ENCODE measurements at places on chromosomes 1 and 21.

DNA sequence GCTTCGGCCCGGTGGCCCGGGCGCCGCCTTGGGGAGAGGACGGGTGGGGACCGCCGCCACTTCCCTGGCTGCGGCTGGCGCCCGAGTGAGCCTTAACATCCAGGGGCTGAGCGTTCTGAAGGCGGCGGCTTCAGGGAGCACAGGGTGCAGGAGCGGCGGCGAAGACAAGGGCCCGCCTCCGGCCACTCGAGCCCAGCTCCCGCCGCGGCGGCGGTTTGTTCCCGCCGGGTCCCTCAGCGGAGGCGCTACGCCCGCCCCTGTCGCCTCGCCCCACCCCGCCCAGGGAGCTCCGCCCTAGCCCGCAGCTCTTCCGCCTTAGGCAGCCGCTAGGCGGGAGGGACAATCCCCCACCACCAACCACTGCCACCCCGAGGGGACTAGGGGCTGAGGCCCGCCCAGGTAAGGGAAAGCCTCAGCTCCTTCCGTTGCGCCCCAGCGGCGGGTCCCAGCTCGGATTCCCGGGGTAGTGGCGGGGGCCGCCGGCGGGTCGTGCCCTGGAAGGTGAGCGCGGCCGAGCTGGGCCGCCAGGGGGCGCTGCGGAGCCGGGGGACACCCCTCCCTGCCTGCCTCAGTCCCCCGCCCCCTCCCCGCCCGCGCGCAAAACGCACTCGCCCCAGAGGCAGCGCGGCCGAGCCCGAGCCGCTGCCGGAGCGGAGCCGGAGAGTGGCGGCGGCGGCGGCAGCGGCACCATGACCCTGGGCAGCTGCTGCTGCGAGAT lies at the start of gene FOXD2:
TSS of gene FOXD2 (plus strand) at position 598 of the 718 bp plus-strand sequence. CDS start at position 690, 92 bp downstream.
- DNase-seq: peak; percentile 83

DNA sequence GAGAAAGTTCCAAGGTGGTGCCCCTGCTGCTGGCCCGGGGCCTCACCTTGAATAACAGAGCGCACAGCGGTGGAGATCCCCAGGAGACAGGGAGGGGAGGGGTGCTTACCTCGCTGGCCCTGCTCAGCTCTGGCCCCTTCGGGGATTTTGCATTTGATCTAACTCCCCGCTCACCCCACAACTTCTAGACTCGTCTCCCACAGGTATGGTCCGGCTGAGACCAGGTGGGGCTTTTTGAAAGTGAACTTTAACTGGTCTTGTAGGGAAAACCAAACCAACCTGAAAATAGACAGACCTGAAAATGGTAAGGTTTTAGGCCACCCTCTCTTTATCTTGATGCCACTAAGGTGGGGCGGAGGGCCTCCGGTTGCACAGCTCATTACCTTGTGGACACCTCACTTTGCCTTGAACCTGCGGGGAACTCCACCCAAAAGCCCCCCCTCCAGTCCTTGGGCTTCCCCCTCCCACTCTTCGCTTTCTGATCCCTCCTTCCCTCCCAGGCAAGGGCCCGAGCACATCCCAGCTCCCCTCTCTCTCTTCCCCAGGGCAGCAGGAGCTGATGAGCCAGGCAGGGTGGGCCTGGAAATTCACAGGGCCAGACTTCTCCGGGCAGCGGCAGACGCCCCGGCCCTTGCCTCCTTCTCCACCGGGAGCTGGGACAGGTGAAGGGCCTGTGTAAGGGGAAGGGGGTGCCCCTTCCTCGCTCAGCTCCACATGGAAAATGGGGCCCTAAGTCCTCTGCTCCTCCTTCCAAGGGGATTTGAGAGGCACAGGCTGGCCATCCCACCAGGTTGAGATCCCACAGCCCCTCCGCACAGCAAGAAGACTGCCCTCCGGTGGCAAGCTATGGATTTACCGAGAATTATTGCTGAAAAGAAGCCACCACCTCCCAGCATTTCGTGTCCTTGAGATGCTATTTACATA lies 16.1 kb downstream of the TNFRSF8 start:
- DNase-seq: peak; percentile 61

GRCh38 chr1:219293410-219293809 lies 119.7 kb downstream of the LYPLAL1 start:
- no peak for DNase-seq

- DNase-seq: peak; percentile 22
Measured at GRCh38 chr1:193355178-193355577, 168.8 kb upstream of the B3GALT2 start.

- no peak for DNase-seq
Measured at GRCh38 chr1:183191833-183192232, 5.8 kb downstream of the LAMC2 start.

GRCh38 chr1:183871601-183872000 lies 66.7 kb downstream of the RGL1 start:
- DNase-seq: no peak

DNA sequence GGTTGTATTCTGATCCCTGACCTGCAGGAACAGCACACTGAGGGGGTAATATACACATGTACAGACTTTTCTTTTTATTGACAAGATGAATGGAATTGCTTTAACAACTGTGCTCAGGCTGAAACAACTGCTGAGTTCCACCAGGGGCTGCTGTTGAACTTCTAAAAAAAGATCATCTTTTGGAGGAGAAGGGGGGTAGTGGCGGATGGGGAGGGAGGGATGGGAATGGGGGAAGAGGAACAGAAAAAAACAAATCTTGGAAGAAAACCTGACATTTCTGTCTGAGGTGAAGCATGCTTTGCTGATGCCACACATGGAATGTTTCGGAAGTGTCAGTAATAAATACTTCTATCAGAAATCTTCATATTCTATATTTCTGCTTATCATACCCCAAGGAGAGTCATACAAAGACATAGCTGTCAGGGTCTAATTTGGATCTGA lies 75.0 kb downstream of the RWDD3 start:
- peak; percentile 41 for DNase-seq

DNA sequence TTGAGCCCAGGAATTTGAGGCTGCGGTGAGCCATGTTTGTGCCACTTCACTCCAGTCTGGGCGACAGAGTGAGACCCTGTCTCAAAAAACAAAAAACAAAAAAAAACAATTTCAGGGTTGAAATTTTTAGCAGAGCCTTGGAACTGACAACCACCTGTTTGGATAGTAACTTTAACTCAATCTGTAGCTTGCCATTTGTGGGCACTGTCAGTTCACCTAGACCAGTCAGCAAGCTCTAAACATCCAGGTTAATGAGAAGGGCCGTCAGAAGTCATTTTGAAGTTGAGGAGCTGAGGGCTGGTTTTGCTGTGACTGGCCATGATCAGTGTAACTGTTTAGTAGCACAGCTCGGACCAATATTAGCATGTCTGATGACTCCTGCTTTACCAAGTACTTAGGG lies 8.4 kb downstream of the TRAPPC10 start:
- no peak for DNase-seq

DNA sequence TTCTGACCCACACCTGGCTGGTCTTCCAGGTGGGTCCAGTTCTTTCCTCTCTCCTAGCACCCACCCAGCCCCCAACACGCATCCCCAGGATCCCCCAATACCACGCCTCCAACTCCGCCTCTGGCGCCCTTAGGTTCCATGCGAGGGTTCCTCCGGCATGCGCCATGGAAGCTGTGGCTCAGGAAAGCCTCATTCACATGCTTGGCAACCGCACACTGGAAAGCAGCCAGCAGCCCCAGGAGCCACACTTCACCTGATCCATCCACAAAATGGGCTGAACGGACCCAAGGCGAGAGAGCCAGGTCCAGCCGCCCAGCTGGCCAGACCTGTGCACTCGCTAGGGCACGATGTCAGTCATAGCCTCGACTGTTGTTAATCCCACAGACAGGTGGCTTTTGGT lies 161.2 kb downstream of the PSMG1 start:
- no peak for DNase-seq

GRCh38 chr1:179888071-179888470 lies 6.0 kb downstream of the TOR1AIP1 start:
- no peak for DNase-seq

DNA sequence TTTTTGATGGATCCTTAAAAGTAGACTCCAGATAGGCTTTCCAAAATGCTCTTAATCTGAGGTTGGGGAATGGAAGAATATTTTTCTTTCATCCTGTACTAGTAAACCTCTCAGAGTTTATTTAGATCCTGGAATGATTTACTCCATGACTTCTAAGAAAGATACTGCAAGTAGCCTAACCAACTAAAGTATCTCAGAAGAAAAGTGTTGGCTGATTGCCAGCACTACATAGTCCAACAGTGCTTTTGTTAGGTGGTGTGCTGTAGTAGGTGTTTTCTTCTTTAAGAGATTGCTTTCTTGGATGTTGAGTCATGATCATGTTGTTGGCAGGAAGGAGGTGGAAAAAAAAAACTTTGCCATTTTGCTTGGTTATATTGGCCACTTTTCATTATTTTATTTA lies 119.8 kb downstream of the OSBPL9 start:
- peak; percentile 24 for DNase-seq

DNA sequence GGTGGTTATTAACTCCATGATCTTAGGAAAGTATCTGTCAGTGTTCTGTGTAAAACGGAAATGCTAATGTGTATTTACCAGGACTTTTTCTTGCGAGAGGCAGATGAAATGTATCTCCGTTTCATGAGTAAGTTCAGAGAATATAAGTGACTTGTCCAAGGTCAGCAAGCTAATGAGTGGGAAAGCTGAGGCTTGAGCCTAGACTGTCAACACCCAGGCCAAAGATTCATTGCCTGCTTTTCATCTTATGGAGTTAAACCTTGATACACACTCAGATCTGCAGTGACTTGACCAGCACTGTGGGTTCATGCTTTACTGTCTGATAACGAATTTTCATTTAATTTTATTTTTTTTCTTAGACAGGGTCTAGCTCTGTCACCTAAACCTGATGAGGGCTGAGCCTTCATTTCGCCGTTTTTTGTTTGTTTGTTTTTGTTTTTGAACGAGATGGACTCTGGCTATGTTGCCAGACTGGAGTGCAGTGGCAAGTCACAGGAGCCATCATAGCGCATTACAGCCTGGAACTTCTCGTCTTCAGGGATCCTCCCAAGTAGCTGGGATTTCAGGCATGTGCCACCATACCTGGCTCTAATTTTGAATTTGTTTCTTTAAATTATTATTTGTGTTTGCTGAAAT lies 918 bp upstream of the JTB start:
- no peak for DNase-seq

GRCh38 chr1:77250126-77250525 lies 30.9 kb upstream of the PIGK start:
- DNase-seq: no peak

Data from common myeloid progenitor, CD34-positive (primary cell).